ENCODE measurements at places on chromosomes 5 and 9.

- no peak for DNase-seq
Observed at GRCh38 chr9:7333719-7334118, 465.9 kb downstream of the DMAC1 start.

- DNase-seq: no peak
Observed at GRCh38 chr9:106405871-106406435, 457.0 kb upstream of the ZNF462 start.

- DNase-seq: peak; percentile 41
Observed at GRCh38 chr9:136409557-136410455, 608 bp downstream of the ENTR1 start.

- DNase-seq: no peak
Observed at GRCh38 chr5:139711906-139712224, 63.7 kb downstream of the CXXC5 start.

DNA sequence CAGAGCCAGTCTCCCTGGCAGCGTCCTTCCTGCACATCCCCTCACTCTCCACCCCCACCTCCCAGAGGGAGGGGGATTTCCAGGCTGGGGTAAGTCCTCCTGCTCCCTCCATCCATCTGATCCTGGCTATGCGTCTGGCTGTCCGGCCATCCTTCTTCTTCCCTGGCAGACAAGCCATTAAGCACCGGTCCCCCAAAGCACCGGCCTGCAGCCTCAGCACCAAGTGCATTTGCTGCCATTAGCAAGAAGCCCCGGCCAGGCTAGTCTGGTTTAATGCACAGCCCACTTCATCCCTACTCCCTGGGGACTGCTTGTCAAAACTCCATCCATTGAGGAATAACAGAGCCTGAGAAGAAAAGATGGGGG is 208.7 kb upstream of the IER5L start:
- no peak for DNase-seq

- no peak for DNase-seq
Observed at GRCh38 chr9:121741228-121741918, 89.9 kb downstream of the DAB2IP start.

DNA sequence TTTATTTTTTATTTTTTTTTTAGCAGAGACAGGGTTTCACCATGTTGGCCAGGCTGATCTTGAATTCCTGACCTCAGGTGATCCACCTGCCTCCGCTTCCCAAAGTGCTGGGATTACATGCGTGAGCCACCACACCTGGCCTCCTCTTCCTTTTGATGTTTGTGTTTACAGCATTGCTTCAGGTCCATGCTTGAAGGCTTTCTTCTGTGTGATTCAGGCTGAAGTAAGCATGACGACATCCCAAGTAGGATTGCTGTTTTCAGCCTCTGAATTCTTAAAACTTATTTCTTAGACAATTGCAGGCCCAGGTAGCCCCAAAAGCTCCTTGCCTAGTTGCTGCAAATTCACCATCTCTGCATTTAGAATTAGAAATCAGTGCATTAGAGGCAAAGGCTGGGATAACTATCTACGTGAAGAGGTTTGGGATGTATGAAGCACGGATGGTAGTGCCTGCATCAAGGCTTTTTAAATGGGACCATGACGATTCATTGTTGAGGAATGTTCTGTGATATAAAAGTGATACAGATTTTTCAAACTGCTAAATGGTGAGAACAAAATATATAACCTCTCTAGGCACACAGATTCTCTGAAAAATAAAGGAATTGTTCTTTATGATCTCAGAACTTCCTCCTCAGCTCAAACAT is 3.0 kb upstream of the ETF1 start:
- no peak for DNase-seq

All from SW 1271 (cell line).